Cortex of kidney (tissue), 1 donor: ENCODE measurements at places on chromosomes 5 and 9.

GRCh38 chr5:72654231-72654630, 147.0 kb upstream of the ZNF366 start:
- DNase-seq: no peak

- DNase-seq: no peak
Measured at GRCh38 chr5:83628360-83628759, 92.3 kb downstream of the HAPLN1 start.

DNA sequence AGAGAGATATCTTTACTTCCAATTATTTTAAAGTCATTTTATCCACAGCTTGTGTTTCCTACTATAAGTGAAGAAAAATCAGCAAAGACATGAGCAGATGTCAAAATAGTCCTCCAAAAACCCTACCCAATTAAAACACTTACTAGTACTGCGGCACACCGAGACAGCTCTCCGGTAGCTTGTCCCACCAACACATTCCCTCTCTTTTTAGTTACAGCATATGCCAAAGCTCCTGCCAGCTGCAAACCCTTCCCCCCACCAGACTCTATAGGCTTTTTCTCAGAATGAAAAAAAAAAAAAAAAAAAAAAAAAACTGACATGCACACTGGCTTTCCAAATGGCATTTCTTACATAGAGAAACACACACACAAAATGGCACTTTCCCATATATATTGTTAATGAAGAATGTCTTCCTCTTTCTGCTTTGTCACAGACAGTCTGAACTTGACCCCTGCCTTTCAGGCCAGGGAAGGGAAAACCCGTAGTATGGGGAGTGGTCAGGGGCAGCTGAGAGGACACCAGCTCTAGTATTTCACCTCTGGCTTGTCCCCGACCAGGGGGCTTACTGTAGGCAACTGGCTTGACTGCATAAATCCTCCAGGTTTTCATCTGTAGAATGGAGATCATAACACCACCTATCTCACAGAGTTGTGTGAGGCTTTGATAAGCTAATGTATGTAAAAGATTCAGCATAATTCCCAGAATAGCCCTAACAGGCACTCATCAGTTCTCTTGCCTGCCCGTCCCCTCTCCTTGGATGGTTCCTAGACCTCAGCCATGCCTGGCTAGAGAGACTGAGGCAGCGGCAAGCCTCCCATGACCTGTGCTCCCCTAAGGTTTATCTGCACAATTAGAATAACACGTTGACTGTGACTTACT, 233.6 kb downstream of the CRB2 start:
- no peak for DNase-seq

GRCh38 chr5:112757468-112758208, 20.0 kb downstream of the APC start:
- no peak for DNase-seq

DNA sequence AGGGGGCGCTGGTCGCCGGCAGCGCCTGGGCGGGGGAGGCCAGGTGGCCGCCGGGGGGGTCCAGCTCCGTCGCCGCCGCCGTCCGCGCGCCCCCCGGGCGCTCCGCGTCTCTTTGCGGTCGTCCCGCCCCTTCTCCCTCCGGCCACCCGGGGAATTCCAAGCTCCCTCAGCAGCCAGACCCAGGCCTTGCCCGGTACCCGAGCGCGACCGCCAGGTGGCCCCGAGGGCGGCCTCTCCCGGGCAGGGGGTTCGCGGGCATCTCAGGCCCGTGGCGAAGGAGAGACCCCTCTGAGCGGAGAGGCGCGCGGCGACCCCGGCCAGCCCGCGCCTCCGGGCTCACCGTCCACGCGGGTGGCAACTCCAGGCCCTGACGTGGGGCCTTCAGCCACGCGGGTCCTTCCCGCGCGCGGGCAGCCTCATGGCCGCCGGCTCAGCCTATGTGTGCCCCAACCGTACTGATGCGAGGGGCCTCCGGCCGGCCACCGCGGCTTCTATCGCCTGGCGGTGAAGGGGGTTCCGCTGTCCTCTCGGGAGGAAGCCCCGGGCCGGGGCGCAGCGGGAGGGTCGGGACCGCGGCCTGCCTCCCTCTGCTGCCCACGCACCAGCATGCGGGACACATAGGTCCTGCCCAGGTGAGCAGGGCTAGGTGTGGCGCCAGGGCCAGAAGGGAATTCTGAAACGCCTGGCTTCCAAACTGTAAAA, 529 bp upstream of the NRARP start:
- no peak for DNase-seq

DNA sequence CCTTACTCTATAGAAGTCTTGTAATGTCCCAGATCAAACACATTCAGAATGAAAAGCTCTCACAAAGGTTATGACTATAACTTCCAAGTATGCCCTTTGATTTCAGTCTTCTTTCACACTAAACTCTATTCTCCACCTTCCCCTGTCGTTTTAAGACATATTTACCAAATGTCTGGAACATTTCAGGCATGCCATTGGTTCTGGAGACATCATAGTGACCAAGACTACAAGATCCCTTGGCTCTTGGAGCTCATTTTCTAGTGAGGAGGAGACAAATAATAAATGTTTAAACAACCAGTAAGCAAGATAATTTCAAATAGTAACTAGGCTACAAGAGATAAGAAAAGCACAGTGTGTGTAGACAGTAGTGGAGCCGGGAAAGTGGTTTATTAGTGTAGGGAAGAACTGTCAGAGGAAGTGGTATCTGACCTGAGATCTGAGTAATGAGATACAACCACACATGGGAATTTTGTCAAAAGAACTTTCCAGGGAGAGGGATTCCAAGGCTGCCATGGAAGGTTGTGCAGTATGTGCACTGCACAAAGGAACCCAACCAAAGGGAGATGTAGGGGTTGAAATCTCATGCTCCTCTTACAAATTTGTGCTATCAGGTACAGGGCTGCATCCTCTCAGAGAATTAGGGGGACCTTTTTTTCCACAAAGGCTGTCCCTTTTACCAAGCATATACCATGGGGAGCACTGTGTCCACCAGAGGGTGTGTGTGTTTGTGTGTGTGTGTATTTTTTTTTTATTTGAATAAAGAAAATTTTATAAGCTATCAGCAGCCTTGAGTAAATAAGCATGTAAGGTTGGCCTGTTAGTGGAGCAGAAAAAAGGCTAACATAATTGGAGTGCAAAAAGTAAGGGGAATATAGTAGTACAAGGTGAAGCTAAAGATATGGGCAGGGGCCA, 1279.1 kb upstream of the WWC1 start:
- no peak for DNase-seq

GRCh38 chr9:68951879-68952659, 61.8 kb downstream of the PRKACG start:
- DNase-seq: no peak

DNA sequence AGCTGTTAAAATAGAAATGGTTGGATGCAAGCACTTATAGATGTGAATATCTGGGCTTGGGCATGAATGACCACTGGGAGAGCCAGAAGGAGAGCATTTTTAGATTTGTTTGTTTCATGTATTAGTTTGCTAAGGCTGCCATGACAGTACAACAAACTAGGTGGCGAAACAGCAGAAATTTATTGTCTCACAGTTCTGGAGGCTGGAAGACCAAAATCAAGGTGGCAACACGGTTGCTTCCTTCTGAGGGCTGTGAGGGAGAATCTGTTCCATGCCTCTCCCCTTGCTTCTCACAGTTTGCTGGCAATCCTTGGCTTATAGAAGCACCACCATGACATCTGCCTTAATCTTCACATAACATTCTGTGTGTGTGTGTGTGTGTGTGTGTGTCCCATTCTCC, 20.2 kb upstream of the CDC23 start:
- DNase-seq: no peak

GRCh38 chr9:130187523-130187846, 15.3 kb downstream of the NCS1 start:
- DNase-seq: no peak
